ENCODE measurements at places on chromosomes 6 and 20. TPM values are rescaled to one million over a fixed set of nuclear protein-coding genes. Genes with fewer than 3 reads are reported as not detected.

LAMA4 gene
- total RNA-seq = 56.5 TPM

VIP gene
- total RNA-seq = 68.0 TPM

APCDD1L gene
- 0.98 TPM for total RNA-seq

SLC17A2 gene
- total RNA-seq = not detected

PRICKLE4 gene
- total RNA-seq = 10.1 TPM

TRIM39 gene
- total RNA-seq = 10.1 TPM

KHDRBS2 gene
- 1.7 TPM for total RNA-seq

TINAG gene
- not detected for total RNA-seq

CCM2L gene
- 8.6 TPM for total RNA-seq

CNR1 gene
- total RNA-seq = 6.1 TPM

CYP21A2 gene
- 9.3 TPM for total RNA-seq

RFX6 gene
- not detected for total RNA-seq

TAGAP gene
- 8.1 TPM for total RNA-seq

All from vagina (tissue), 2 donors.